ENCODE measurements at places on chromosomes 12 and 14. TPM values are rescaled to one million over a fixed set of nuclear protein-coding genes. Genes with fewer than 3 reads are reported as not detected.

- H3K4me3 ChIP-seq, result peak overlapping the region; percentile 70
- peaks cover 23% of the 10 kb centered on the region for H3K27me3 ChIP-seq
- DNase-seq, result peak; percentile 86
- peaks cover 54% of the 10 kb centered on the region for H3K4me1 ChIP-seq
These were observed 7.3 kb downstream of the STAC3 start for GRCh38 chr12:57243521-57244311.

GRCh38 chr12:56728139-56728861, 3.2 kb upstream of the NACA start:
- H3K27ac ChIP-seq, result no peak overlapping the region
- H3K36me3 ChIP-seq, result peaks cover 48% of the 10 kb centered on the region
- no peaks in the 10 kb centered on the region for H3K27me3 ChIP-seq

SLC4A8 gene
- 0.41 TPM for total RNA-seq

GRCh38 chr12:106452309-106452708, 94.8 kb downstream of the POLR3B start:
- H3K36me3 ChIP-seq, result peaks cover 52% of the 10 kb centered on the region
- no peaks in the 10 kb centered on the region for H3K27me3 ChIP-seq
- DNase-seq, result no peak
- H3K27ac ChIP-seq, result no peak overlapping the region
- H3K4me3 ChIP-seq, result no peak overlapping the region
- no peaks in the 10 kb centered on the region for H3K4me1 ChIP-seq

LIN7A gene
- total RNA-seq, result not detected

GRCh38 chr12:103085541-103085940, 128.1 kb downstream of the ASCL1 start:
- DNase-seq, result no peak
- no peak overlapping the region for H3K4me3 ChIP-seq
- H3K36me3 ChIP-seq, result no peaks in the 10 kb centered on the region

DNA sequence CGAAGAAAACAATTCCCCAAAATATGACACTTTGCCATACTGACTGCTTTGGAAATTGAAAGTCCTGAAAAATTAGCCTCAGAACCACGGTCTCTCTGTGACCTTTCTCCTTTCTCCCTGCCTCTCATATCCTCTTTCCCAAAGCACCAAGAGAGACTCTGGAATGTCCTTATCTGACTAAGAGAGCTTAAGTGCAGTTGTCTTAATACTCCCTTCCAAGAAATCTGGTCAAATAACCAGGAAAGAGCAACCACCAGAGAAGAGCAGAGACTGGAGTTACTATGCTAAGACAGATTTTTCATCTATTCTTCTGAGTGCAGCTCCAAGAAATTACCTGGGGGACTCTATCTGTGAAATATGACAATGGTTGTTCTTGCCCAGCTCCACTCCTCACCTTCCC, 10.5 kb upstream of the BTG1 start:
- H3K27ac ChIP-seq, result peak overlapping the region; percentile 94
- no peak overlapping the region for H3K4me3 ChIP-seq

SPX gene
- 0.21 TPM for total RNA-seq

DNA sequence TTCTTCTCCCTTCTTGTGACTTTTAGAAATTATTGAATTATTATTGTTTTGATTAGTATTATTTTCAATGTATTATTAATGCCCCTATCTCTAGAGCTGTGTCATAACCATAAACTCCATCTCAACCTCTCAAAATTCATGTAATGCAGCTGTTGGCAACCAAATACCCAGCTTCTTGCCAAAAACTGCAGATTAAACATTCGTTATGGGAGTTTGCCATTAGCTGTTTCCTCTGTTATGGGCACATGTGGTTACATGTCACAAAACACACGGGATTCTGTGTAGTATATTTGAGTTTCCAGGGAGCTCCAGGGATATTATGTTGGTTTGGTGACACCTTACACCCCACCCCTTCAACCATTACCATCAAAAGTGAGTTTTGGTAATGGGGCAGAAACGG, 2.8 kb upstream of the ALX1 start:
- H3K4me1 ChIP-seq, result peaks cover 2% of the 10 kb centered on the region
- no peak for DNase-seq
- no peak overlapping the region for H3K4me3 ChIP-seq
- peaks cover 69% of the 10 kb centered on the region for H3K27me3 ChIP-seq
- no peaks in the 10 kb centered on the region for H3K36me3 ChIP-seq
- no peak overlapping the region for H3K27ac ChIP-seq

FAIM2 gene
- total RNA-seq, result not detected

- peak overlapping the region; percentile 24 for H3K4me3 ChIP-seq
- H3K27ac ChIP-seq, result no peak overlapping the region
- H3K36me3 ChIP-seq, result peaks cover 2% of the 10 kb centered on the region
- no peaks in the 10 kb centered on the region for H3K27me3 ChIP-seq
These were observed 121.4 kb upstream of the HIF1A start for GRCh38 chr14:61573748-61574513.

CPM gene
- total RNA-seq, result 0.81 TPM

HCAR2 gene
- total RNA-seq, result not detected

DNA sequence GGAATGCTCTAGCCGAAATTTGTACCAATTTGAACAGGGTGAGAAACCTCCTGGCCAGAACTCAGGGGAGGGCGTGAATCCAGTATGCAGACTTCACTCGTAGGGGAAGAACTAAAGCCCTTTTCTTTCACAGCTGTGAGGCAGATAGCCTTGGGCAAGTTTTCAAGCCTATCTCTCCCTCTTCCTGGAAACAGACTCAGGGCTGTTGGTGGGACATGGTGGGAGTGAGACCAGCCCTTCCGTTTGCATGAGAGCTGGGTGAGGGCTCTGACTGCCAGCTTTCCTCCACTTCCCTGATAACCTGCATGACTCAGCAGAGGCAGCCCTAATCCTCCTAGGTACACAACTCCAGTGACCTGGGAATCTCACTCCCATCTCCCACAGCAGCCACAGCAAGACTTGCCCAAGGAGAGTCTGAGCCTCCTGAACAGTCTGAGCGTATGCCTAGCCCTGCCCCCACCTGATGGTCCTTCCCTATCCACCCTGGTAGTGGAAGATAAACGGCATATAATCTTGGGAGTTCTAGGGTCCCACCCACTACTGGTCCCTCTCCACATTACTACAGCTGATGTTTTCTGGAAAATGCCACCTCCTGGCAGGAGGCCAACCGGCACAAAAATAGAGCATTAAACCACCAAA, 170.1 kb upstream of the AMIGO2 start:
- H3K27me3 ChIP-seq, result no peaks in the 10 kb centered on the region
- peaks cover 57% of the 10 kb centered on the region for H3K36me3 ChIP-seq
- peak overlapping the region; percentile 90 for H3K27ac ChIP-seq

- peaks cover 8% of the 10 kb centered on the region for H3K4me1 ChIP-seq
- H3K36me3 ChIP-seq, result no peaks in the 10 kb centered on the region
- peaks cover 9% of the 10 kb centered on the region for H3K27me3 ChIP-seq
- H3K4me3 ChIP-seq, result no peak within 1 kb of the TSS
- DNase-seq, result no peak
These were observed at the start of gene SLC7A7 for GRCh38 chr14:22814941-22815713. TSS of gene SLC7A7 (minus strand) at chr14:22815435. CDS start at chr14:22813398, 2,037 bp downstream.

- H3K27ac ChIP-seq, result no peak overlapping the region
- no peak for DNase-seq
- H3K36me3 ChIP-seq, result no peaks in the 10 kb centered on the region
- H3K4me3 ChIP-seq, result no peak overlapping the region
These were observed 77.3 kb downstream of the PPM1A start for GRCh38 chr14:60326274-60326673.

ESPL1 gene
- total RNA-seq, result 0.81 TPM

DNA sequence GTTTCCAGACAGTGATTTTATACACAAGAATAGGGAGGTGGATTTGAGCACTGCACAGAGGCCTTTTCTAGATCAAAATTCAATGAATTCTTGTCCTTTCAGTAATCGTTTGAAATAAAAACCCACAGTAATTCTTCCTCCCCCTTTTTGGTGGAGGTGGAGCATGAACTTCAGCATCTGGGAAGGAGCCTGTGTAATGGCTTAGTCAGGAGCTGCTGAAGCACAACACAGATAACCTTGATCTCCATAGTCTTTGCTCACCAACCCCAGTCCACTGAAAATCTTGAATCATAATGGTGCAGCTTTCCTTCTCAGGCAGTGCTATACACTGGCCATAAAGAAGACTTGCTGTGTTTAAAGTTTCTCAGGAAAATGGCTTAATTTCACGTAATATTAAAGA, 6.4 kb upstream of the TBPL2 start:
- no peak overlapping the region for H3K27ac ChIP-seq
- DNase-seq, result no peak
- no peak overlapping the region for H3K4me3 ChIP-seq
- H3K4me1 ChIP-seq, result no peaks in the 10 kb centered on the region
- no peaks in the 10 kb centered on the region for H3K27me3 ChIP-seq

ETFBKMT gene
- total RNA-seq, result 0.94 TPM

ZNF385A gene
- 3.2 TPM for total RNA-seq

DNA sequence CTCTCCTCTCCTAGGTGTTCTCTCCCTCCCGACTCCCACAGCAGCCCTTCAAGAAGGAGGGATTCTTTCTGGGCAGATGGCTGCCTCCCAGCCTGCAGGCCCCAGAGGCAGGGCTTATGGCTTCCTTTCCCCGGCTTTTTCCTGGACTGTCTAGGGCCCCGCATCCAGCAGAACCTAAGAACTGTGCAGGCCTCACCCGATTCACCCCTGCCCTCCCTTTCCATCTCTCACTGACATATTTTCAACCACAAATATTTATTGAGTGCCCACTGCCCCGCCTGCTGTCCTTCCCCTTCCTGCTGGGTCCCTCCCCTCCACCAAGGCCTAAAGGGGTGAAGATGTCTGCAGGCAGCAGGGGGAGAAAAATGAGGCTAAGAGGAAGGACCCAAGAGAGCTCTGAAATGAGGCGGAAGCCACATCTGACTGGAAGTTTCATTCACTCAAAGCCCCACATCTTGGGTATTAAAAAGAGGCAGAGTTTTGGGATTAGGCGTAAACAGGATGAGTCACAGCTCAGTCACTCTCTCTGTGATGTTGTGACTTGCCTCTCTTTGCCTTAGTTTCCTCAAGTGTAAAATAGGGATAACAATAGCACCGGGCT, 2.9 kb downstream of the SCNN1A start:
- no peak overlapping the region for H3K4me3 ChIP-seq
- H3K27ac ChIP-seq, result peak overlapping the region; percentile 35
- no peaks in the 10 kb centered on the region for H3K36me3 ChIP-seq
- no peak for DNase-seq

PTPRQ gene
- total RNA-seq, result not detected

- DNase-seq, result no peak
- H3K4me3 ChIP-seq, result no peak overlapping the region
- peaks cover 72% of the 10 kb centered on the region for H3K4me1 ChIP-seq
- H3K27me3 ChIP-seq, result no peaks in the 10 kb centered on the region
These were observed 8.7 kb upstream of the DDX47 start for GRCh38 chr12:12804432-12804886.

DNA sequence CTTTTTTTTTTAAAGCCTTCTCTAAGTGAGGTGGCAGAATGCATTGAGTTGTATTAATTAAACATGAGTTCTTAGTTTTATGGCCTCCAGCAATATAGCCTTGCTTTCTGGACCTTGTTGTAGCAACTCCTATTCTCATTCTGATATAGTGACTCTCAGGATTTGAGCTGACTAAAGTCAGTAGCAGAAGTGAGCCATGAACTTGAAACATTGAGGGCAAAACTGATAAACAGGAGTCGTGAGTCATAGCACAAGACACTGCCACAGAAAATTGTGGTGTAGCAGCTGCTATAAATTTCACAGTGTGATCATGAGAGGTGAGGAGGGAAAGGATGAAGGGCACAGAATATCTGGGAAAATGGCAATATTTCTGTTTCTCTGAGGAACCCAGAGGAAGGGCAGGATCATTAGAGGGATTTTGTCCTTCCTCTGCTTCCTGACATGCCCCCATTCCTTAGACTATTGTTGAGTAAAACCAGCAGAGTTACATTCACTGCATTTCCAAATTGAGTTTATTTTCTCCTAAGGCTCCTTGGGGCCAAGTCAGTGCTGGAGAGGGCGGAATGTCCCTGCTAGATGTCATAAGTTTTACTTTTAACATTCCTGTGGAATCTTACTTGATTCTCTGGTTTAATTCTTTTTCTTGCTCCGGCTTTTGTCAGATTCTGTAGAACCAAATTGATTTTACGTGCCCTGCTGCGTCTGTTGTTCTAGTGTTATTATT, 7.5 kb downstream of the KLRG1 start:
- H3K36me3 ChIP-seq, result no peaks in the 10 kb centered on the region
- H3K27ac ChIP-seq, result peak overlapping the region; percentile 72
- no peak for DNase-seq

KRT8 gene
- 0.52 TPM for total RNA-seq

IFNG-AS1 gene
- total RNA-seq, result 1.9 TPM

DNA sequence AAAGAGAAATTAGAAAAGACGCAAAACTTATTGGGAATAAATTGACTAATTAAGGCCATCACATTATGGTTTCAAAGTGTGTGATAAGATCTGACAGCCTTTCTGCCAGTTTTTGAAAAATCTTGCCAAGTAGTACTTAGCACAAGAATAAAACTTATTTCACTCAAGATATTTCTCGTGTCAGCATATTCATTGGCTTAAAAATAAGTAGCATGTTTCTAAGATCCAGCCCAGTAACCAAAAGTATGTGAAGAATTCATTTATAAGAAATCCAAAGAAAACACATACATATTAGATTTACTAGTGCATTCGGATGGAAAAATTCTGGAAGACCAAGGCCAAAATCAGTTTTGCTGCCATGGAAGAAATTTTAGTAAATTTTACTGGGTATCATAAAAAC, 1135.0 kb downstream of the GALC start:
- no peaks in the 10 kb centered on the region for H3K36me3 ChIP-seq
- no peak overlapping the region for H3K4me3 ChIP-seq
- no peak overlapping the region for H3K27ac ChIP-seq
- no peak for DNase-seq
- H3K27me3 ChIP-seq, result no peaks in the 10 kb centered on the region

GRCh38 chr14:67522270-67522669, 10.8 kb upstream of the PLEKHH1 start:
- no peak overlapping the region for H3K4me3 ChIP-seq
- H3K27me3 ChIP-seq, result peaks cover 31% of the 10 kb centered on the region
- peaks cover 3% of the 10 kb centered on the region for H3K4me1 ChIP-seq
- no peak overlapping the region for H3K27ac ChIP-seq

DNA sequence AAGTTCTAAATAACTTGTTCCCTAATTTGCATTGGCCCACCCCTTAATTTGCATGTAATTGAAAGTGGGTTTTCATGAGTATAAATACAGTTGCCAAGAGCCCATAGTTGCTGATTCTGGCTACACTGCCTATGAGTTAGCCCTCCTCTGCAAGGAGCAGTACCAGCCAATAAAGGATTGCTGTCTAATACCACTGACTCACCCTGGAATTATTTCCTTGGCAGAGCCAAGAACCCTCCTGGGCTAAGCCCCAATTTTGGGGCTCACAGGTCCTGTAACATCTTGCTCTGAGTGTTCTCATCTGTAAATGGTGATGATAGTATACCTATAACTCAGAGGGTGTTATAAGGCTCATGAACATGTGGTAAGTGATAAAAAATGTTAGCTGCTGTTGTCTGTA, 6.8 kb downstream of the TTC8 start:
- no peaks in the 10 kb centered on the region for H3K4me1 ChIP-seq
- H3K4me3 ChIP-seq, result no peak overlapping the region
- no peak overlapping the region for H3K27ac ChIP-seq
- H3K27me3 ChIP-seq, result no peaks in the 10 kb centered on the region
- no peak for DNase-seq

GRCh38 chr12:50111395-50111692, 692 bp upstream of the COX14 start:
- peak overlapping the region; percentile 99 for H3K27ac ChIP-seq
- H3K27me3 ChIP-seq, result no peaks in the 10 kb centered on the region
- DNase-seq, result no peak
- no peaks in the 10 kb centered on the region for H3K36me3 ChIP-seq
- H3K4me1 ChIP-seq, result peaks cover 30% of the 10 kb centered on the region

CLEC9A gene
- not detected for total RNA-seq
